Astrocyte of the hippocampus (primary cell): ENCODE measurements at places on chromosomes 7 and 10.
A peak's percentile ranks its signal among the peaks of the same experiment; 100 is the strongest.

DNA sequence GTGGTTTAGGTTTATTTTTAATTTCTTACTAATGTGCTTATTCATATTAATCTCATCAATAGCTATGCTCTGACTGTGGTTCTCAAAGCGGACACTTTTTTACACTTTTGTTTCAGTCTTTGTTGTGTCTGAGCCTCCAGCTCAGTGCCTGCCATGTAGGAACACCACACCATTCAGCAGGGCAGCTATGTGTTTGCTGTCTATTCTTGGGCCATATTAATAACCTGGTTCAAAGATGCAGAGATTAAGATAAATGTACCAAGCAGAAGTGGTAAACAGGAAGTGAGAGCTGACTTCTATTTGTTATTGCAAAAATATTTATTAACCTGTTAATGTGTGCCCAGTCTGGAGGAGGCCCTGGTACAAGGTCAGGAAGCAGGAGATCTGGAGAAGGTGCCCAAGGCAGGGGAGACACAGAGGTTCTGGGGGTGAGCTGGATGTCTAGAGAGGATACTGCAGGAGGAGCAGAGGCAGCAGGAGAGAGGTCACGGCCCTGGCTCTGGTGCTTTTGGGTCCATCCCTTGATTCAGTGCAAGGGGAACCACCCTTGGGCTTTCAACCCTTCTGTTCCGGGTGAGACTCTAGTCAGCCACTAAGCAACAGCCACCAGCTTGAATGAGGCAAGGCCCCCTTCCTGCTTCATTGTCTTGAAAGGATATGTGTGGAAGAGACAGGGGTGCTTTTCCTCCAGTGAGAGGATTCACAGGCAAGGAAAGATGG is 1.9 kb downstream of the TBXAS1 start:
- no peak for DNase-seq

DNA sequence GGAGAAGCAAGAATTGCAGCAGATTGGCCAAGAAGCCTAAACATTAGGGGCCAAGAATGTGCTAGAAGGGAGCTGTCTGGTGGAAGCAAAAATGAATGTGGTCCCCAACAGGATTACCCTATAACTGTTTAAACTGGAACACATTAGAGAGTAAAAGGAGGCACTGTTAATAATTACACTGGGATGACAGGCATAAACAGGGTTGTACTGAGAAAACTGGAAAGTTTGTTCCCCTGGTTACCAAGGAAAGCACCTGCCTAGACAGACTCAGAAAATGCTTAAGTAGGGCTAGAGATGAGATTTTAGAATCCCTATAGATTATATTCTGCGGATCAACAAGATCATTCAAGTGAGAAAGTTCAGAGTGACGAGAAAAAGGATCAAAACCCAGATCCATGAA is 100.8 kb downstream of the CTTNBP2 start:
- DNase-seq = no peak

DNA sequence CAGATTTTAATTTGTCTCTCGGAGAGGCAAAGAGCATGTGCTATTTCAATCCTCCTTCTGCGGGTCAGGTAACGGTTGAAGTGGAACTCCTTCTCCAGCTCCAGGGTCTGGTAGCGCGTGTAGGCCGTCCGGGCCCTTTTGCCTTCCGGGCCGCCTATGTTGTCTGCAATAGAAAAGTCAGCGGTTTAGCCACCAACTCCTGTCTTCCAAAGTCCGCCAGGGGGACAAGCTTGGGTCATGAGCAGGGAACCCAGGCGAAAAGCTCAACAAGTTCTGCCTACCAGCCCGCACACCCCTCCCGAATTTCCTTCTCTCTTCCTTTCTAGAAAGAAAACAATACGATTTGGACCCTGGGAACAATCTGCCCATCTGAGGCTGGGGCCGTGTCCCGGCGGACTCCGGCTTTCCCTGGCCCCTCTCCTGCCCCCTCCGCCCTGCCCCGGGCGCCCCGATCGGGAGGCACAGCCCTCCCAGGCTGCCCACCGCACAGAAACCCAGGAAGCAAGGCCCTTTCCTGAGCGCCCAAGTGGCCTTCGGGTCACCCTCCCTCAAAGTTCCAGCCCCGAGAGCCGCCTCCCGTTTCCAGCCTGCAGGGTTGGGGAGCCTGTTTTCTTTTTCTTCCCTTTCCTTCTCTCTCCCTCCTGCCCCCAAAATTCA is 1.4 kb downstream of the HOXA5 start:
- DNase-seq = no peak

DNA sequence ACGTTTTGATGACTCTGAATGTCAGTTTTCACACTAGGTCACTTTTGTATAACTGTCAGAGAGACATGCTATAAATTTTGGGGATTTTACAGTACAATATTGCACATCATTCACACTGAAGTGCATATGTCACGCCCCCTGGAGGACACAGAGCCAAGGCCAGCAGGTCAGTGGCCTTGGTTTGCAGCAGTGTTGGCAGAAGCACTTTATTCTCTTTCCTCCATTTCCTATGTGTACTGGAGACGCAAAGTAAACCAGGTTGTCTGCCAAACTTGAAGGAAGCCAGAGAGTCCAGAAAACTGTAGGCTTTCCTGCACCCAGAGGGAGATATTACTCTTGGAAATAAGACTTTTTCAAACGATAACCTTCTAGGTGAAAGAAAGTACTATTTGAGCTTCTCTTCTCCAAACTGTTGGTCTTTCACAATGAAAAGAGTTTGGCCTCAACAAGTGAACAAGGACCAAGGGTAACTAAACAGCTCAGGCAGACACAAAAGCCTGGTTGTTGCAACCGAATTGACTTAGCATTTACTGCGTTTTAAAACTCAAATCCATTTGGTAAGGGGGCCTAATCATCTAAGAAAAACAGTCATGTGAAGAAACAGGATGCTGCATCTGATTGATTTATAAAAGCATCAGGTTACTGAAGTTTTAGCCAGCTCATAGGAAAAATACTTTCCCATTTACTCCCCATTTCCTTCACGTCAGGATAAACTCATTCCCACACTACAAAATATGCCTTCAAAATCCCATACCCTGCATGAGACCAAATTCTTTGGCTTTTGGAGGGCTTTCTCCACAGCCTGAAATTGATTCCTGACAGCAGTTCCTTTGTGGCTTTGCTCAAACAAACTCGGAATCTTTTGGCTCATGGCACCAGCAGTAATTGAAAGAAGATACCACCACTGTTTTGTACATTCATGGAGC is 83.0 kb upstream of the SEC61G start:
- peak; percentile 64 for DNase-seq

DNA sequence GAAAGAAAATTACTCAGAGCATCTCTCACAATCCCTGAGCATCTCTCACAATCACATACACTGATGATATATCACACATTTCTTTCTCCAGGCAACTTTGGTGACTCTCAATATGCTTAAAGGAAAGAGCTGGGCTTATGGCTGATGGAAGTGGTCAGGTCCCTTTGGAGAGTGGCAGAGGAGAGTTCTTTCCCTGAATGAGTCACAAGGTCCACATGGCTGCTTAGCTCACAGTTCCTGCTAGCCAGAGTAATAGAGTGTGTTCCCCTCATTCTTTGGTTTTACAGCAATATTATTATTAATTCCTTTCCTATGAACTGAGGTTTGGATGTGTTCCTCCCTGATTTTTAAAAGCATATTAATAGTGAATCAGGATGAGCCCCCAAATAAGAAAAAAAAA is 287.4 kb downstream of the C7orf25 start:
- peak; percentile 10 for DNase-seq

- peak; percentile 29 for DNase-seq
Measured at GRCh38 chr7:148698007-148698396, 701 bp upstream of the CUL1 start.

- no peak for DNase-seq
Measured at GRCh38 chr7:148867596-148868377, 16.3 kb downstream of the EZH2 start.
